ENCODE measurements at places on chromosomes 5 and 9.

DNA sequence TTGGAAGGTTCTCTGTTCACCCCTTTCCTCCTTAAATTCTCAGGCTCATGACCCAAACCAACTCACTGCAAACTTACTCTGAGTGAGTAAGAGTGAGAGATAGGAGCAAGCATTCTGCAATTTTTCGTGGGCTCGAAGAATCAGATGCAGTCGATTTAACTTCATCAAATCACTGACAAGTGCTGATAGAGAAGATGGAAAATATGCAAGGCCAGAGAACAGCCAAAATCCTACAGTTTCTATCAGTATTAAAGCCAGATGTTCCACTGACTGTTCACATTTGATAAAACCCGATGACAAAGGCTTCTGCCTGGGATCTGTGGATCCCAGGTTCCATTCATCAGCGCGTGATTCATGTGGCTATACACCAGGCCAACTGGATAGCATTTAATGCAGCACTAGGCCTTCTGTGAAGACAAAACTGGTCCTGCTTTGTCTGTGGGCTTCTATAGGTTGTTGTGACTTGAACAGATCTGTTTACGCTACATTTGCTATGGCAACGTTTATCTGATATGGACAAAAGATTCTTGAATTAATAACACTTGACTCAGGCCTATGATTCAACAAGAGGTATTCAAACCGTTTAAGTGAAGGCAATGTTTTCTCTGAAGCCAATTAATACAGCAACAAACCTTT, 251.2 kb downstream of the NFIB start:
- DNase-seq, result no peak

- DNase-seq, result no peak
These were observed 319.3 kb upstream of the ADAMTSL1 start for GRCh38 chr9:18154661-18155060.

- no peak for DNase-seq
These were observed 45.3 kb upstream of the ADAMTSL1 start for GRCh38 chr9:18428661-18429060.

GRCh38 chr9:91163773-91164471, 197.8 kb downstream of the AUH start:
- no peak for DNase-seq

GRCh38 chr9:94741866-94742265, 15.4 kb downstream of the AOPEP start:
- DNase-seq, result no peak

GRCh38 chr9:130042885-130043653, at the start of gene FNBP1:
FNBP1 (minus strand) TSS chr9:130043189; CDS start chr9:130042975, 214 bp downstream.
- peak; percentile 70 for DNase-seq

DNA sequence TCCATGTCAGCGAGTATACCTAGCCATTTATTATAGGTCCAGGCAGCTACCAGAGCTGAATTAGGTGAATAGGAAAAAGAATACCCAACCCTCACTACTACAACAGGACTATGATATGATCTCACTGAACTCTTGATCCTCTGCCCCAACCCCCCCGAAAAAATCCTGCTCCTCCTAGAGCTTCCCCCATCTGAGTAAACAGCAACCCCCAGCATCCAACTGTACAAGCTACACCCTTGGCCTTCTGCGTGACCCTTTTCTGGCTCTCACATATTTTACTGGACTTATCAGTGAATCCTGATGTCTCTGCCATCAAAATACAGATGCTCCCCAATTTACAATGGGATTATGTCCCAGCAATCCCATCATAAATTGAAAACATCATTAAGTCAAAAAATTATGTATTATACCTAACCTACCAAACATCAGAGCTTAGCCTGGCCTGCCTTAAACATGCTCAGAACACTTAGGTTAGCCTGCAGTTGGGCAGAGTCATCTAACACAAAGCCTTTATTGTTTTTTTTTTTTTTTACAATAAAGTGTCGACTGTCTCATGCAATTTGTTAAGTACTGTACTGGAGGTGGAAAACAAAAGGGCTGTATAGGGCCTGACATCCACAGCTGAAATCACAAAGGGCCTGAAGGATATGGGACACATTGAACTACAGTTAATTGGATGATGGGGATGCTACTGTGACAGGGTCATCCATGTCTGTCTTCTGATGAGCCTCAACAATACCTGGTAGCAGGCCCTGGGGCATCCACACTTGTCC, 128.9 kb upstream of the ERCC6L2 start:
- no peak for DNase-seq

GRCh38 chr5:181058786-181059296, 18.8 kb downstream of the BTNL9 start:
- DNase-seq, result no peak

DNA sequence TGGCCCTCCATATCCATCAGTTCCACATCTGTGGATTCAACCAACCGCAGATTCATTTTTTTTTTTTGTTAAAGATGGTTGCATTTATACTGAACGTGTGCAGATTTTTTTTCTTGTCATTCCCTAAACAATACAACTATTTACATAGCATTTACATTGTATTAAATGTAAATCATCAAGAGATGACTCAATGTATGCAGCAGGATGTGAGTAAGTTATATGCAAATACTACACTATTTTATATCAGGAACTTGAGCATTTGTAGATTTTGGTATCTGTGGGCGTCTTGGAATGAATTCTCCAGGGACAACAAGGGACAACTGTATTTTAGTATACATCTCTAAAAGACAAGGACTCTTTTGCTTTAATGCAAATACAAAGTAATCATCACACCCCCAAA, 299.2 kb upstream of the ZNF608 start:
- DNase-seq, result no peak

DNA sequence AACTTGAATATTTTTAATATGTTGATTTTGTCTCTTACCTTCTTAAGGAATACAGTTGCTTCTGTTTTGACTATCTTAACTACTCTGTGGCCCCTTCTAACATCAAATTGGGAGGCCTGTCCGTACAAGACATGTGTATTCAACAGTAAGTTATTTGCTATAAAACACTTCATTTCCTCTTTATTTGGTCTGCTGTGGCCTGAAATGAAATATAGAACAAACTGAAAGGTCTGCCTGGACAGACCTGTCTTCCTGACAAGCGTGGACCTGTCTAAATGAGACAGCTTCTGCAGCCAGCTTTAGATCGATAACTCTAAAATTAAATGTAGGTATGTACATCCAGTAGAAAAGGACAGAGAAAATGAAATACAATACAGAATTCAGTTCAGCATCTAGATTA, 2.2 kb upstream of the LPAR1 start:
- no peak for DNase-seq

- no peak for DNase-seq
These were observed 19.0 kb upstream of the POC5 start for GRCh38 chr5:75736273-75736672.

GRCh38 chr5:10393491-10393890, 40.0 kb downstream of the MARCHF6 start:
- no peak for DNase-seq

DNA sequence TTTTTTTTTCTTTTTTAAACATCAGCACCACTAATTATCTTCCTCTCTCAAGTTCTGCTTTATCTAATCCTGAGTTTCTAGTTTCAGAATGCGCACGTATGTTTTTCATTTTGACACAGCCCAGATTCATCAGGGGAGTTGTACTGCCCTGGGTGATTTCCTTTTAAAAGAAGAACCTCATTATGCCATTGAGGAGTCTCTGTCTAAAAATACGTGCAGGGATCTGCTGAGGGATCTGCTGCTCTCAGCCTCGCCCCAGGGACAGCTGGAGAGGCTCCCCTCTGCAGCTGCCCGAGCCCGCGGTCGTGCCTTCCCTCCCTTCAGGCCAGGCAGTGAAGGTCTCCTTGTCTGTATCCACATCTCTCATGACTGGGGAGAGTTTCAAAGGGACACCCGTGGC, 273.1 kb downstream of the ARHGEF28 start:
- DNase-seq, result no peak

- no peak for DNase-seq
These were observed 28.8 kb downstream of the SLC46A2 start for GRCh38 chr9:112861638-112862555.

DNA sequence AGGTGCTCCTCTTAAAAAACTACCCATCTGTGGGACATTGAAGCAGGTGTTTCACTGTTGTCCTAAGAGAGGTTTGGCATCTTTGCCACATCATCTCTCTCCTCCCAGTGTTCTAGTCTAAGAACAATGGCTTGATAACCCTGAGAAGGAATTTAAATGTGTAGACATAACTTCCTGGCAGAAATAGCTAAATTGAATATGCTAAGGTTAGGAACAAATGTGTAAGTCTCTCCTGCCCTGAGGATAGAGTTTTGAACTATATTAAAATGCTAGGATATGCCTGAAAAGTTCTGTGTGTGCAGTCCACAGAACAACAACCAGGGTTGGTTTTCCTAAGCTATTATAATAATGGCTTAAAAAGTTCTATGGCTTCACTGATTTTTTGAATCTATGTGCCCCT, 106.6 kb downstream of the LRRC70 start:
- DNase-seq, result no peak

DNA sequence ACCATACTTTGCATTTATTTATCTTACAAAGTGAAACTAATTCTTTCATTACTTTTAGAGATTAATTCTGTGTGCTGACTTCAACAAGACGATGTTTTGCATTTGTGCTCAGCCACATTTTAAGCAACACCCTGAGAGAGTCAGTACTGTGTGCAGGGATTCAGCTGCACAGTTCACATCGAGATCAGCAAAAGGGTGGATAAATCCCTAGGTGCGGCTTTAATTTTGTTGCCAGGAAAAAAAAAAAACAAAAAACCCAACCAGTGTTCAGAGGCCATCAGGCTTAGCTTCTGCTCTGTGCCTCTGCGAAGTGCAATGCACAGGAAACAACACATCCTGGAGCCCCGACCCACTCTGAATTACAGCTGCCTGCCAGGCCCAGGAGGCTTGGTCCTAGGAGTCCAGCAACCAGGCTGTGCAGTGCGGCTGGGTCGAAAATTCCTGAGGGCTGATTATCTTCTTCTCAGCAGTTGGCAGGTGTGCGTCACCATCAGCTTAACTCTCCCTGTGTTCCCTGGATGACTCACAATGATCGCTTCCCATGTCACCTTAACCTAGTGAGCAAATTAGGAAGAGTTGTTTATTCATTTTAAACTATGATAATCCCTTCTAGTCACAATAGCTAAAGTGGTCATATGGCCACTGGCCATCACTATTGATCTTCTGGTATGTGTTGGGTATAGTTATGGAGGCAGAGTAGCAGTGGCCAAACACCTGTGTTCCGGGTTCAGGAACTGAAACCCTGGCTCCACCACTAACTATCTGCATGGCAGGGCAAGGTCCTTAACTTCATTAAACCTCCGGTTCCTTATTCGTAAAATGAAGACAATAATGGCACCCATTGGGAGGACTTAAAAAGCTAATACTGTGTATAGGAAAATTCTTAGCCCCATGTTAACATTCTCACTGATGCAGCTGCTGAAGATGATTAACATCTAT, 31.2 kb upstream of the NDUFB6 start:
- DNase-seq, result no peak

- no peak for DNase-seq
These were observed 48.6 kb downstream of the SPATA31D1 start for GRCh38 chr9:82037126-82037525.

DNA sequence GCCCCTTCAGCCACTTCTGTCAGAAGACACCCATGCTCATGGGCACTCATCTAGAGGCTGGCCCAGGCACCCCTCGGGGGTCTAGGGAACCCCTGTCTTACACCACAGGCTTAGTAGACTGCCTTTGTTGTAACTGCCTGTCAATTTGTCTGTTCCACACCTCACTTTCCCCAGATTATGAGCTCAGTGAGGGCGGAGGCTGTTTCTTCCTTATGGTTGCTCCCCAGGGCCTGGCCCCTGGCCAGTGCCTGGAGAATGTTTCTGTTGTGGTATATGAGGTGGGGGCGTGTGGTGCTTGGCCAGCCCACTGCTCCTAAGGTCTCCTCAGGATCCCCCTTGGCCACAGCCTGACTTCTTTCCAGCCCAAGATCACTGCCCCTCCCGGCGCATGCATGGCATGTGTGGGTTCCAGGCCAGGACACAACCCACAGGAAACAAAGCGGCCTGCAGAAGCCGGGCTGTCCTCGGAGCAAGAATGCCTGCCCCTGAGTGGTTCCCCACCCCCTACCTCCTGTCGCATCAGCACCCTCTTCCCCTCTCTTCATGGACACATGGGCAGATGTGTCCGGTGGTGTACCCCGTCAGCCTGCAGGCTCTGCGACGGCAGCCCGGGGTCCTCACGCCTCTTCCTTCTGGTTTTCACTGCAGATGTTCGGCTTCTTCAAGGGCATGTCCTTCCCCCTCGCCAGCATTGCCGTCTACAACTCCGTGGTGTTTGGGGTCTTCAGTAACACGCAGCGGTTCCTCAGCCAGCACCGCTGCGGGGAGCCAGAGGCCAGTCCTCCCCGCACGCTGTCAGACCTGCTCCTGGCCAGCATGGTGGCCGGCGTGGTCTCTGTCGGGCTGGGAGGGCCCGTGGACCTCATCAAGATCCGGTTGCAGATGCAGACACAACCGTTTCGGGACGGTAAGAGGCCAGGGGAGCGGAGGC, 17.7 kb downstream of the SLC25A48 start:
- DNase-seq, result no peak

GRCh38 chr5:30960036-30960435, 233.4 kb upstream of the CDH6 start:
- DNase-seq, result no peak

GRCh38 chr9:134088063-134088725, 20.4 kb upstream of the BRD3 start:
- no peak for DNase-seq

DNA sequence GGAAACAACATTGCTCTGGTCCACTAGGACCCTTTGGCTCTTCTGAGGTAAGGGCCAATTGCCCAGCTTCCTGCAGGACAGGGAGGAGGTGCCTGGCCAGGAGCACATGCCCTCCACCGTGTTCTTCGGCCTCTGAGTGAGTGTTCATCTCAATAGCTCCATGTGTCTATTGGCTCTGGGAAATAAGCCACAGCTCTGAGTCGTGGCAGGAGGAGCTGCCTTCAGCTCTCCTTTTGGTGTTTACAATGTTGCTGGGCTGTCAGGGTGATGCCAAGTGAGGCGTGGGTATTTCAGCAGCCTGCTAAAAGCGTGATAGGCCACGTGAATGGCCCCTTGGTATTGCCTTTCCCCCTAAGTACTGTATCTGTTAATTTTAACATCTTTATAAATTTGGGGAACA, 26.6 kb downstream of the GADD45G start:
- DNase-seq, result no peak

DNA sequence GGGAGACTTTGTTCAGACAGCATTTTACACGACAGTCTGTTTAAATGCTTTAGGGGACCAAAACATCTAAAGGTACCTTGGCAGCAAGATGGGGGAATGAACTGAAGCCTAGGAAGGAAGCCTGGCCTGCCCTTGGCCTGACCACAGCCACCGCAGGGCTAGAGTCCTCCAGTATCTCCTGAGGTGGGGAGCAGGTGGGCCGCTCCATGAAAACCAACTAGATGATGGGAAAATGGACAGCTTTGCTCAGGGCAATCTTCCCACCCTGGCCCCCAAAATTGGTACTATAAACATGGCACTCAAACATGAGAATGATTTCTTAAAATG, 153.3 kb downstream of the AUH start:
- no peak for DNase-seq

GRCh38 chr5:139301808-139302499, 8.4 kb downstream of the MATR3 start:
- DNase-seq, result no peak

GRCh38 chr9:73863924-73864323, 633.2 kb upstream of the RORB start:
- DNase-seq, result no peak

- DNase-seq, result no peak
These were observed 41.5 kb downstream of the TTLL11 start for GRCh38 chr9:122051351-122052321.

GRCh38 chr5:172003746-172004145, 2.7 kb downstream of the FBXW11 start:
- no peak for DNase-seq
